ENCODE measurements at places on chromosomes 3 and 15.
A peak's percentile ranks its signal among the peaks of the same experiment; 100 is the strongest.

DNA sequence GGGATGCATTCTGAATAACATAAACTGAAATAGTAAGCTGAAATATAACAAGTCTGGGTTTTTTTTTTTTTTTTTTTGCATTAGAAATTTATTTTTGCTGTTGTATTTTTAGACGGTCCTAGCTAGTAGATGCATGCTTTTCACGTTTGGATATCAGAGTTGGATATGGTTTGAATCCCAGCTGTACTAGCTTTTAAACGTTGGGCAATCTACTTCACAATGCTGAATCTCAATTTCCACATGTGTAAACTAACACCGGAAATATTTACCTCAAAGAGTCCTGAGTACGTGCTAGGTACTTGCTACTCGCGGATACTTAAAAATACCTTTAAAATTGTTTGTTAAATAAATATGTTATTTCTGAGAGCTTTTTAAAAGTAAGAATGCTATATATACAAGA lies 139.8 kb downstream of the BBX start:
- no peak for DNase-seq

- no peak for DNase-seq
Measured at GRCh38 chr3:59006634-59007517, 42.9 kb downstream of the CFAP20DC start.

GRCh38 chr15:88512601-88513000 lies 33.9 kb downstream of the DET1 start:
- no peak for DNase-seq

DNA sequence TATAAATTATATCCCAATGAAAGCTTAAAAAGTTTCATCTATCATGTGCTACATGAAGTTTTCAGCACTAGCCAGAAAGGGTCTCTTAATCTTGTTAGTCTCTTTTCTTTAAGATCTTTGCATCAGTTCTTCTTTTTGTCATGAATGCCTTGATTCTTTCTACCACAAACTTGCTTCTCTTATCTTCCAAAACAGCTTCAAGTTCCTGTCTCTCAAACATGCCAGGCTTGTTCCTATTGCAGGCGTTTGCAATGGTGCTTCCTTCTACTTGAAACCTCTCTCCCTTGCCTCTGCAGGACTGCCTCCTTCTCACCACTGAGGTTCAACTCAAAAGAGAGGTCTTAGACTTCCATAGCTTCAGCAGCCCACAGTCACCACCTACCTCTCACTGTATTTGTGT lies 104.3 kb upstream of the FRMD4B start:
- DNase-seq = no peak

DNA sequence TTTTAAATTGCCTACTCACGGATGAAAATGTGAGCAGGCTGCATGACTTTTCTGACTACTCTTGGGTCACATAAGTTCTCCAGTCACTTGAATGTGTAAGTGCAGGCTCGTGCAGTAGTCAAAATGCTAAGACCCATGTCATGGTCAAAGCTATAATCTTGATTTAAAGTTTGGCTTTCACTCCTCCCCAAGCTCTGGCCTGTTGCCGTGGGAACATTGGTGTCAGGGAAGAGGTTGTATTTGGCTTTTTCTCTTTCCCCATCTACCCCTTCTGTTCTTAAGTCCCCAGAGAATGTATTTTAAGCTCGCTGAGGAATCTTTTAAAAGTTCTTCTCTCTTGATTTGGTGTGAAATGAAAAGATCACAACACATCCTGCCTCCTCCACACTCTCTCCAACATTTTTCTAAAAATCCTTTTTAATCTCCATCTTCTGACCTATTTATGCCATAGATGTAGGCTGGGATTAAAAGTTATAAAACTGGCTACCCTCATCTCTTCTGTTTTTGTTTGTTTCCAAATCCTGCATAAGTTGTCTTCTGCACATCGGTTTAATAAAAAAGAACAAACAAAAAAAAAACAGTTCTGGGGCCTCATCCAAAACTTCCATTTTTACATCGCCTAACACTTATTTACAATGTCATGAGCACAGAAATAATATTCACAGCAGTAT lies 61.4 kb upstream of the ADAMTSL3 start:
- DNase-seq = no peak

GRCh38 chr15:89790206-89790605 lies 14.1 kb downstream of the MESP2 start:
- DNase-seq = no peak

DNA sequence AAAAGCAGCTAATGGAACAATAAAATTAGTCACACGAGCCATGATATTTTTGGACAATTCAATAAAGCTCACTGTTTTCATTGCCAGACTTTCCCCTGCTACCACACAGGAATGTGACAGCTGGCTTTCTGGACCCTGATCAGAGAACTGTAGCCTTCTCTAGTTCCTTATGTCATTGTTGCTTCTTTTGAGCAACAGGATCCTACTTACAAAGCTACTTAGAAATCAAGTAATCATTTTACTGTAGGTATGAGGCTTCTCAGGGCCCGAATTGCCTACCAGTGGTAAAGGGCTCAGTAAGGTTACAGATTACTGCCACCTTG lies 94.3 kb upstream of the AADACL2 start:
- no peak for DNase-seq

- DNase-seq = peak; percentile 60
Measured at GRCh38 chr3:98986073-98986472, 84.6 kb upstream of the DCBLD2 start.

GRCh38 chr3:46558184-46559043 lies 7.7 kb downstream of the LRRC2 start:
- DNase-seq = peak; percentile 81

DNA sequence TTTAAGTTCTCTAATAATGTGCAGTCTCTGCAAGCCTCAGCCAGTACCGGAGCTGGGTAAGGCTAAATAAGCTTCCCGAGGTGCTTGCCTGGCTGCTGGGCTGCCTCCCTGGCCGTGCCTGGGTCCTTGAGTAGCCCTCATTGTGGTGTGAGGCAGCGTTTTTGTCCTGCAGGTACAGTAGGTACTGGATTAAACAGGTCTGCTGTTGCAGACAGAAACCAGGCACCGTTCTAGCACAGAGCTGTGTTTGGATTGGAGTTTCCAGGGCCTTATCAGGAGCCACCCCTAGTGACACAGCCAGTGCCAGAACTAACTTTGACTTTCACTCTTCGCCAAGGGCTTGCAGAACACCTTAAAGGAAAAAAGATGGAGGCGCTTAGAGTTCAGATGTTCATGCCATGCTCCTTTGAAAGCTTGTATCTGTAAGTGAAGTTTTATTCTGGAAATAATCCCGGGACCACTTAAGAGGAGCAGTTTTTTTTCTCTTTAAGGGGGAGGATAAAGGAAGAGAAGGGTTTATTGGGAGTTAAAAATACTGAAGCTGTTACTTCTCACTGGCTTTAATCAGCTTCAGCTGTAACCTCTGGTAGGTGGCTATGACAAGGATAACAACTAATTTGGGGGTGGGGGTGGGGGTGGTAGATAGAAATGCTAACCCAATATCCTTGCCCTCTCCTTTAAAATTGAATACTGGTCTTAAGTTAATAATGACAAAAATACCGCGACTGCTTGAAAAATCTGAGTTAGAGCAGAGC lies 126.8 kb downstream of the MITF start:
- DNase-seq = no peak

DNA sequence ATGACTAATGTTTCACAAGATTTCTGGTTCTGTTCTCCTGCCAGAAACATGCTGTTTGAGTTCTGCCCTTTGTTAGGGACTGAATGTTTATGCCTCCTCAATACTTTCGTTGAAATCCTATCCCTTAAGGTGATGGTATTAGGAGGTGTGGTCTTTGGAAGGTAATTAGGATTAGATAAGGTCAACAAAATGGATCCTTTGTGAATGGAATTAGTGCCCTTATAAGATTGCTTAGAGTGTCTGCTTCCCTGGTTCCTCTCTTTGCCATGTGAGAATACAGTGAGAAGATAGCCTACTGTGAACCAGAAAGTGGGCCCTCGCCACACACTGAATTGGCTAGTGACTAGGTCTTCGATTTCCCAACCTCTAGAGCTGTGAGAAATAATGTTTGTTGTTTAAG lies 621.4 kb upstream of the ALCAM start:
- DNase-seq = no peak

DNA sequence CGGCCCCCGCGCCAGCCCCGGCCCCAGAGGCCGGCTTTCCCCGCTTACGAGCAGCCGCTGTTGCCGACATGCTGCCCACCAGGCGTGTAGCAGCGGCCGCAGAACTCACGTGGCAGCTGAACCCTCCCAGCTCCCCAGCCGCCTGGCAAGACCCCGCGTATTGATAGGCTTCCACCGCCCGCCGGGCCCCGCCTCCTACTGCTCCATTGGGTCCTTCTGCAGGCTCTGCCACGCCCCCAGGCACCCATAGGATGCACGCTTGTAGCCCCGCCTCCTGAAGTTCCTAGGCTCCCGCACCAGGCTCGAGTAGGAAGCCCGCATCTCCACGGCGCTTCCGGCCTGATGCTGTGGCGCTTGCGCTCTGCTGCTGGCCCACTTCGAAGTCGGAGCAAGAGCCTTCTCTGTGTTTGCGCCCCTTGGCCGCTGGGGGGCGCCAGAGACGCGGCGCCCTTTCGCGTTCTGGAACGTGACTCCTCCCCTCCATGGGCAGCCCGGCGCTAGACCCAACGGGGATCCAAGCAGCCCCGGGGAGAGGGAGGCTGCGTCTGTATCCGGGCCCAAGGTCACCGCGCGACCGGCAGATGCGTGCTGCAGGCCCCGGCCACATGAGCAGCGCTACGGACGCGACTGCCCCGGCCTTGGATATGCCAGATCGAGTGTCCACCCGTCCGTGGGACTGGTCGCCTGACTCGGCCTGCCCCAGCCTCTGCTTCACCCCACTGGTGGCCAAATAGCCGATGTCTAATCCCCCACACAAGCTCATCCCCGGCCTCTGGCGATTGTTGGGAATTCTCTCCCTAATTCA lies at the start of the genes PARP3 and RRP9:
Gene PARP3, plus strand, starts transcription at position 566 of the 805 bp plus-strand sequence. CDS start 993 bp downstream, outside the sequence.
Gene RRP9, minus strand, starts transcription at position 107 of the 805 bp plus-strand sequence. Its CDS starts 37 bp downstream, at position 70.
- peak; percentile 100 for DNase-seq

DNA sequence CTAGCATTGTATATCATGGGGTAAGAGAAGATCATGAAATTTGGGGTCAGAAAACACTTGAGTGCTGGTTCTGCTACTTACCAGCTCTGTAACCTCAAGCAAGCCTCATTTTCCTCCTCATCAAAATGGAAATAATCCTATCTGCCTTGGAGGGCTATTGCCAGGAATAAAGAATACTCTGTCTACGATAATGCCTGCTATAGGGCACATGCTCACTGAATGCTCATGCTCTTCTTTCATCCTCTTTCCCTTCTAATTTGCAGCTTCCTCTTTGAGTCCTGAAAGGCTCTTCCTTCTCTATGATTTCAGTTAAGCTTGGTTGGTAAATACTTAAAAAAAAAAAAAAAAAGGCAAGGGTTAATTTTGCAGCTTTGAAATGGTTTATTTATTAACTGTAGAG lies 12.8 kb downstream of the RTP1 start:
- no peak for DNase-seq
